ENCODE measurements at places on chromosomes 7 and 10.

DNA sequence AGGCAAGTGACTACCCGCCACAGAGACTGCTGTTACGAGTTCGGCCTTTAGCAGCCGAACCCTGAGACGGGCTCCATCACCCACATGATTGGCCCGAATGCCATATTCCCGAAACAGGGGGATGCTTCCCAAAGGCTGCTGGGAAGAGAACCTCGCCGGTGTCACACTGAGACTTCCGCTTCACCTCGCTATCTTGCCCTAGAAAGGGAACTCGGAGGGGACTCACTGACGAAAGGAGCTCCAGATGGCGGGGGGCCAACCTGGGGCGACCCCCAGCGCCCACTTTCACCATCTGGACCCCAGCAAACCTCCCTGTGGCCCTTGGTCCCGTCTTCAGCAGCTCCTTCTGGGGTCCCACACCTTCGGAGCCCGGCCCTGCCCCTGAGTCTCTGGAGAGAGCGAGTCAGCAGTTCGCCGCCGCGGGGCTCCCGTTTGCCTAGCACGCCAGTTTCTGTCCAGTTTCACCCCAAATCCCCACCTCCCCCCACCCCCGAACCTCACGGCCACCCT, 529 bp downstream of the HPS1 start:
- peak; percentile 59 for DNase-seq

- DNase-seq = no peak
Observed at GRCh38 chr7:99997545-99998137, 17.8 kb upstream of the ZKSCAN1 start.

- no peak for DNase-seq
Observed at GRCh38 chr7:27188386-27189294, 3.6 kb upstream of the HOXA11 start.

- DNase-seq = no peak
Observed at GRCh38 chr7:79876848-79877252, 257.8 kb upstream of the GNAI1 start.

DNA sequence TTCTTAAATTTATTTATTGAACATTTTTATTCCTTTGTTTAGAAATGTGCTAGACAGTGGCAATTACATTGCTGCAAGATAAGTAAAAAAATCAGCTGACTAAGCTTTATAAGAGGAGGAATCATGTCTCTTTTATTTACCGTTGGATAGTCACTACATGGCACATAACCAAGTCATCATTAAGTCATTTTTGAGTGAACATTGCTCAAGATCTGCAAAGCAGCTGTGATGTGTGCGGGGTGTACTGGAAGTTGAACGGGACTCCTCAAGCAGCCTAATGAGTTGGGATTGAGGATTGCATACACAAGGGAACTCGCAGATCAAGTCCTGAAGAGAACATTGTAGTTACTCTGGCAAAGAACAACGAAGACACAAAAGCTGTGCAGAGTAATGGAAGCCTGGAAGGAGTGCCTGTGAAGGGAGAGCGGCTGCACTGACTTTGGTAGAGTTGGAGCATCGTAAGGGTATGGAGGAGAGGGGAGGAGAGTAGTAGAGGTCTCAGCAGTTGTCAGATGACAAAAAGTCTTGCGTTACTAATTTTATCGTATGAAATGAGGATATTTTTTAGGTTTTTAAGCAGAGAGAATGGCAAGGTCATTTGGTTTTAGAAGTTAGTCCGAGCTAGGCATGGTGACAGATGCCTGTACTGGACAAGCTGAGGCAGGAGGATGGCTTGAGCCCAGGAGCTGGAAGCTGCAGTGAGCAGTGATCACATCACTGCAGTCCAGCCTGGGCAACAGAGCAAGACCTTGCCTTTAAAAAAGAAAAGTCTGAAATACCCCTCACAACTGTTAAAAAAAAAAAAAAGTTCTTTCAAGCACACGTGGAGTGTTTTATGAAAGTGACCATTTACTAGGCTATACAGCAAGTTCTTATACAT, 95.1 kb downstream of the BMPR1A start:
- DNase-seq = peak; percentile 53

- no peak for DNase-seq
Observed at GRCh38 chr7:108374899-108375298, 81.3 kb downstream of the NRCAM start.

- peak; percentile 66 for DNase-seq
Observed at GRCh38 chr10:15879058-15879457, 18.8 kb upstream of the MINDY3 start.

GRCh38 chr10:62462461-62462860, 88.3 kb downstream of the ZNF365 start:
- no peak for DNase-seq

DNA sequence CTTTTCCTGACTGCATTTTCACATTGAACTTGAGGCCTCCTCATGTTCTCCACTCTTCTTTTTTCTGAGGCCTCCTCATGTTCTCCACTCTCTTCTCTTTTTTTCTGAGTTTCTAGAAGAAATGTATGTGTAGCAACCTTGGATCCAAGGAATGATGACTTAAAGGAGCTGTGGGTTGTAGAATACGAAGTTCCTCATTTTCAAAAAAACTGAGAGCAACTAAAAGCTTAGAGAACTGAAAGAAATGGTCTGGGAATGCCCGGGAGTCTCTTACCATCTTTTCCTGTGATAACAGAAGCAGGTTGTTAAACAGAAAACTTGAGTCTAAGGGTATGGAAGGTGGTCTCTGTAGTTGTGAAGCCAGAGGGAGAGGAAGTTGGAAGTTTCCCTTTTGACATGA, 32.8 kb downstream of the MRPS33 start:
- no peak for DNase-seq

GRCh38 chr10:61937631-61938351, 36.3 kb downstream of the ARID5B start:
- no peak for DNase-seq

GRCh38 chr7:87590578-87590977, 10.1 kb downstream of the ABCB1 start:
- no peak for DNase-seq

GRCh38 chr7:90563286-90563685, 32.8 kb upstream of the CDK14 start:
- no peak for DNase-seq

DNA sequence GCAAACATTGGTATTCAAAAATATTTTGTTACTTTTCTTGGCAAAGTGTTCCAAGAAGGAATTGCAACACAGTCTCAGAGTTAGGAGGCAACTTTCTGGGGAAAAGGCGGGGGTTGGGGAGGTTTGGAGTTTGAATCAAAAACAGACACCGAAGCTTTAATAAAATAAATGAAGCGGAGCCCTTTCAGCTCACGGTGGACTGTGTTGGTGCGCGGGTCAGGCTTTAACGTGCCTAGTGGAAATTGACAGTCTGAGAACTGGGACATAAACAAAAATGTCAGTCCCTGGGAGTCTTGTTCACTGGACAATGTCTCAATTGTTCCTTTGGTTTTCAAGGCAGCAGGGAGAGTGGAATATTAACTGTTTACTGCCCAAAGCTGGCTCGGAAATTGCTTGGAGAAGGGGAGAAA, 109.3 kb downstream of the TCF7L2 start:
- DNase-seq = no peak

DNA sequence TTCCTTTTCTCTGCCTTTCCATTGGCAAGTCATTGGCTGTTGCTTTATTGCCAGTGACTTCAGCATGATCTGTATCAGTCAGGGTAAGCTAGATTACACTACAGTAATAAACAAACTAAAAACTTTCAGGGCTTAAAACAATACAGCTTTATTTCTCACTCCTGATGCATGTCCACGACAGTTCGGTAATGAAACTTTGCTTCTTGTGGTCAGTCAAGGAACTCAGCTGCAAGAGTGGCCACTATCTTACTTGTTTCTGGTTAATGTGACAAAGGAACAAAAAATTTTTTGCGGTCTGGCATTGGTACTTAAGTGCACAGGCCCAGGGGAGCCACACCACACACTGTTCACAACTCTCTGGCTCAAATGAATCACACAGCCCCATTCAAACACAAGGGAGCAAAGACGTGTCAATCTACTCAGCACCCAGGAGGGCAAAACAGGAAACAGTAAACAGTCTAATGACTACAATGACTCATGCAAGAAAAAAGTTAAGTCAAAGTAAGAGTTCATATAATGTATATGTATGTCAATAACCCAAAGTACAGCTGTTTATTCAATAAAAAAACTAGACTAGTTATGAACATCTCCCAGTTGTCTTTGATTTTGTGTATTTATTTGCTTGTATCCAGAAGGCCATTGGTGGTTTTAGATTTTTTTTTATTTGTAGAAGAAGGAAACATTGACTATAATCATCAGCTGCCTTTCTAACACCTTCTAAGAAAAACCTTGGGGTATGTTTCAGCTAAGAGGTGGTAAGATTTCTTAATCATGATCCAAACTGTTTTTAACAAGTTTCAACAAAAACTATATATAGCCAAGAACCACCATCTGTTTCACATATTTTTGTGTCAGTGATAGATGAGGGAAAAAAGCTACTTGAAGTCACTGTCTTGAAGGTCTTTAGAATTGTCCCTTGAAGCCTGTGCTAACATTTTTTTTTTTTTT, 134.4 kb upstream of the FAM3C start:
- DNase-seq = peak; percentile 86

GRCh38 chr10:14477408-14477710, 146.6 kb upstream of the FRMD4A start:
- DNase-seq = no peak

GRCh38 chr7:52289247-52289646, 746.2 kb upstream of the POM121L12 start:
- DNase-seq = no peak

DNA sequence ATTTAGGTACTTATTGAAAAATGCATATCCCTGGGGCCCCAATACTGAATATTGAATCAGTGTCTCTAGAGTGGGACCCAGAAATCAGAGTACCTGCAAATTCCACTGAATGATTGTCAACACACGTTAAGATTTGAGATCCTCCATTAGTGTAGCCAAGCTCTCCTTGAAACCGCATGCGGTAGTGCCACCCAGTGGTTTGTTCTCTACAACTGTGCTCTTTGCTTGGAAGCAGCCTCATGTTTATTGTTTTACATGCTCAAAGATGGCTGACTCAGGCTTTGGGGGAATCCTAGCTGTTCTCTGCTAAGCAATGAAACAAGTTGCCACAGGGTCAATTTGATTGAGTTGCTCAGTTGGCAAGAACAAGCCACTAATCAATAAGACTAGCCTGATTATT, 340.2 kb upstream of the CELF2 start:
- peak; percentile 82 for DNase-seq

GRCh38 chr7:28406192-28406591, 6.1 kb upstream of the CREB5 start:
- DNase-seq = no peak

GRCh38 chr7:138470391-138471157, 10.5 kb downstream of the TRIM24 start:
- no peak for DNase-seq

All from RKO (cell line).